ENCODE measurements at places on chromosomes 16 and 17.

- no peak for DNase-seq
Measured at GRCh38 chr16:68233085-68233834, 2.7 kb downstream of the ESRP2 start.

- no peak for DNase-seq
Measured at GRCh38 chr17:81123052-81124048, 42.0 kb upstream of the PVALEF start.

DNA sequence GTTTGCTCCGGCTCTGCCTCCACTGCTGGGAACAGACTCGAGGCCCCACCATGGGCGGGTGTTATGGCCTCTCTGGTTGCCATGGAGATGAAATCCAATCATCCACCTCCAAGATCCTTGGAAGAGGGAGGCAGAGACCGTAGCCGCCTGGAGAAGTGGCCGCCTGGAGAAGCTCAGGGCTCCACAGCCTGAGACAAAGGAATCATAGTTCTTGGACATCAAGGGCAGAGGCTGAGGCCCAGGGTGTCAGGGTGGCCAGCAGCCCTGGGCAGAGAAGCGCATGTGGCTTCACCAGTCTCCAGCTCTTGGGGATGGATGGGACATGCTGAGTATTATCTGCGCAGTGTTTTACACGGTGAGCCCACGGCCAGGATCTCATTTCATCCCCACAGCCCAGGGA is 36.2 kb downstream of the ABR start:
- no peak for DNase-seq

DNA sequence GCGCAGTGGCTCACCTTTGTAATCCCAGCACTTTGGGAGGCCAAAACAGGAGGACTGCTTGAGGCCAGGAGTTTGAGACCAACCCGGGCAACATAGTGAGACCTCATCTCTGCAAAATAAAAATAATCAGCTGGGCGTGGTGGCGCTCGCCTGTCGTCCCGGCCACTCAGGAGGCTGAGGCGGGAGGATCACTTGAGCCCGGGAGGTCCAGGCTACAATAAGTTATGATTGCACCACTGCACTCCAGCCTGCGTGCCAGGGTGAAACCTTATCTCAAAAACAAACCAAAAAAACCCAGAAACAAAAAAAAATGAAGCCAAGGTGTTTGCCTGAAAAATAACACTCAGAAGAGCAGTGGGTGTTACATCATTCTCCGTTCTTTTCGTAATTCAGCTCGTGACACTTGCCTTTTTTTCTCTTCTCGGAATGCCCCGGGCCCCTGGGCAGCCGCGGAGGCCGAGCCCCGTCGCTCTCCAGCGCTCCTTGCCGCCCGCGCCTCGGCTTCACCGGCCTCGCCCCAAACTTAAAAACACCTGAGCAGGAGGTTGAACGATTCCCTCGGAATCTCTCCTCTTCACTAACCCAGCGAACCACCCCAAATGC is 17.0 kb downstream of the PRCD start:
- DNase-seq = no peak

DNA sequence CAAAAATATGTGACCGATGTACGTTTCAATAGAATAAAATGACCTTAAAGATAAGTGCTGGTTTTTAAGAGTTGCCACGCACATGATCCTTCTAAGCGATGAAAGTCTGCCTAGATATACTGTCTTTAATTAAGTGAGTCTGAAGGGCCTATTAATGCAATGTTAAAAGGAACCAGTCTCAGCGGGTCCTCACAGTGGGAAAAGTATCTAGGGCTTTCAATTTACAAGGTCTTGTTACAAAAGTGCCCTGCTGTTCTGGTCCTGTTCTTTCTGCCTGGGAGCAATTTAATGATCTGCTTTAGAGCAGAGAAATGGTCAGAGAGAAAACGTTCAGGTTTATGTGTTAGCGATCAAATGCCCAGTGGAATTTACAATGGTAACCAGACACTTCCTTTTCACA is 864.0 kb downstream of the KCNJ2 start:
- DNase-seq = no peak

DNA sequence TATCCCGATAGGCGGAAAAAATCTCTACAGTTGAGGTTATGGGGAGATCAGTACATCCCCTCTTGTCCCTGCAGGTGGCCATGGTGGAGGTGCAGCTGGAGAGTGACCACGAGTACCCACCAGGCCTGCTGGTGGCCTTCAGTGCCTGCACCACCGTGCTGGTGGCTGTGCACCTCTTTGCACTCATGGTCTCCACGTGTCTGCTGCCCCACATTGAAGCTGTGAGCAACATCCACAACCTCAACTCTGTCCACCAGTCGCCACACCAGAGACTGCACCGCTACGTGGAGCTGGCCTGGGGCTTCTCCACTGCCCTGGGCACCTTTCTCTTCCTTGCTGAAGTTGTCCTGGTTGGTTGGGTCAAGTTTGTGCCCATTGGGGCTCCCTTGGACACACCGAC is 4.2 kb downstream of the ORAI3 start:
- no peak for DNase-seq

- DNase-seq = no peak
Measured at GRCh38 chr16:4803898-4804762, 1.7 kb upstream of the ROGDI start.

DNA sequence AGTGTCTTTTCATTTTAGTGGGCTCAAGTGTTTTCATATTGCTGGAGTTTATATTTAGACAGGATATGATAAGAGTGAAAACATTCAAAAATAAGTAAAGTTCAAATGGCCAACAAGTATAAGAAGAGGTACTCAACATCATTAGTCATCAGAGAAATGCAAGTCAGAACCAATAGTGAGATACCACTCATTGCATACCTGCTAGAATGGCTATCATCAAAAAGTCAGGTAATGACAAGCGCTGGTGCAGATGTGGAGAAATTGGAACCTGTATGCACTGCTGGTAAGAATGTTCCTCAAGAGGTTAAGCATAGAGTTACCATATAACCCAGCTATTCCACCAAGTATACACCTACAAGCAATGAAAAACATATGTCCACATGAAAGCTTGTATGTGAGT is 87.8 kb downstream of the WNT3 start:
- no peak for DNase-seq

GRCh38 chr17:18993905-18994526 is 10.5 kb downstream of the FAM83G start:
- no peak for DNase-seq
